ENCODE measurements at places on chromosomes 5 and 9.
A peak's percentile ranks its signal among the peaks of the same experiment; 100 is the strongest.

DNA sequence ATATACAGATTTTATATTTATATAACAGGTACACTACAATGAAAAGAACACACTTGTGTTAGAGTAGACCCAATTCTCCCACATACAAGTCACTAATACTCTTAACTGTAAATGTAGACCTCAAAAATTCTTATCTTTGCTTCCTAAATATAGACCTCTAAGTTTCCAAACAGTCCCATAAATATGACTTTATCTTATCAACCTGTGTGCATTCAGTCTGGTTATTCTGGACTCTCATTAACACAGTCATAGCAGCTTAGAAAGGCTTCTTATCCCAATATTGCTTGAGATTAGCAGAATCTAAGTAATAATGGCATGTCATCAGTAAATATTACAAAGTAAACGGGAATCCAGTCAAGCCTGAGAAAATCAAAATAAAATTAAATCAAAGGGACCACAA lies 161.1 kb downstream of the FBXL17 start:
- DNase-seq = no peak

GRCh38 chr5:86760661-86761060 lies 142.9 kb downstream of the COX7C start:
- DNase-seq = no peak

- no peak for DNase-seq
Observed at GRCh38 chr9:15400281-15400941, 22.3 kb upstream of the SNAPC3 start.

GRCh38 chr9:110620726-110621125 lies 41.2 kb upstream of the SVEP1 start:
- no peak for DNase-seq

- no peak for DNase-seq
Observed at GRCh38 chr5:17079562-17079961, 137.9 kb upstream of the BASP1 start.

DNA sequence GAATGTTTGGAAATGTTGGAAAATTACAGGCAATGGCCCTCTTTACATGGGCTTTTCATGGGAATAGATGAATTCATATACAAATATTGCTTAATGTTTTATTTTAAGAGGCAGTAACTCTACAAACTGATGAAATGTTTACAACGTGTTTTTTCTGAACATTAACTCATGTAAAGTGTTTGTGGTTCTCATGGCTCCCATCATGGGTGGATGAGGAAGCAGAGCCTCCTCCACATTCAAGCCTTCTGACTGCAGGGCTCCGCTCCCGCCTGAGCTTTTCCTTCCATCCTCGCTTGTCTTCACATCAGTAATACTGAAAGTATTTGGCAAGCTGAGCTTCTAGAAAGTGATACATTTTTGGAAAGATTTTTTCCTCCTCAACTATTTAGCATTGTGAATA lies 204.2 kb downstream of the ARHGAP26 start:
- DNase-seq = no peak

DNA sequence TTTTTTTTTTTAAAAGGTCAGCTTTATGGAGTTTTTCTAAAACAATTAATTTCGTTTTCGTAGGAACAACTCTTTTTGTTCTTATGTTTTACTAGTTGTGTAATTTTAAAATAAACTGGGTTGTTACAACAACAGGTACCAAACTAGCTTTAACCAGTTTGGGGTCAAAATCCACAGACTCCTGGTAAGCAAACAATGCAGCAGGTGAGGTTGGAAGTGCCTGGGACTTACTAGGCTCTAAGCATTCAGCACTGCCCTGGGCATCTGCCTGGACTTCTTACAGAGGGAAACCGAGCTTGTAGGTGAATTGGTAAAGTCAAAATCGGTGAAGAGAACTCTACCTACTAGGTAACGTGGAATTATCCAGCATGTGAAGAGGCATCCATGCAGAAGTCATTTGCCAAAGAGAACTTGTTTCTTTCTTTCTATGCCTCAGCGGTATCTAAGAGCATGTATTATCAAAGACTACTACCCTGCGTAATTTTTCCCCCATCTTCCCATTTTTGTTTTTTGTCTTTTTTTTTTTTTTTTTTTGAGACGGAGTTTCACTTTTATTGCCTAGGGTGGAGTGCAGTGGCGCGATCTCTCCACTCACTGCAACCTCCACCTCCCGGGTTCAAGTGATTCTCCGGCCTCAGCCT lies 145.4 kb downstream of the KCTD16 start:
- DNase-seq = no peak

DNA sequence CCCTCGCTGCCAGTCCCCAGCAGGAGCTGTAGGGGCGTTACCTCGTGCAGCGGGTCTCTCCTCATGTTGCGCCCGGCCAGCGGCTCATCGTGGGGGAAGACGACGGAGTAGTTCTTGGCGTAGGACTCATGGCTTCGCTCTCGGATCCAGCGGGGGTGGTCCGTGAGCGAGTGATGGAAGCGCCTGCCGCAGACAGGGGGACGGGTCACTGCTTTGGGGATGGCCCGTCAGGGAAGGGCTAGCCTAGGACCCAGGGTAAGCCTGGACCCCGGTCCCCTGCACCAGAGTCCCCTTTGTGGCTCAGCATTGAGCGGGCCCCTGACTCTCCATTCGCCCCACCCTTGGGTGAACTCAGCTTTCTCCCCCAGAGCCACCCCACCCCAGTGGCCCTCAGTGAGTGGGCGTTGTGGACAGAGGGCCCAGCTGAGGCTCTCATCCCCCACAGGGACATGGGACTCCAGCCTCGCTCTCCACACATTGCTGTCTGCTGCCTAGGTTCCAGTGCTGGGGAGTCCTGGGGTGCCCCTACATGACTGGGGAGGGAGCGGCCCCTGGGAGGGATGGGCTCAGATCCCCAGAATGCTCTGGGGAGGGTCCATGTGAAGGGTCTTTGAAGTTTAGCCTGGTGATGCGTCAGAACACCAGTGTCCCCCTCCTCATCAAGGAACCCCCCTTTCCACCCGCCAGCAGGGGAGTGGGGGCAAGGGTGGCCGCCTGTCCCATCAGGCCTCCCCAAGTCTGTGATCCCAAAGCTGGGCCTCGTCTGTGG lies 29.7 kb downstream of the SARDH start:
- DNase-seq = no peak

DNA sequence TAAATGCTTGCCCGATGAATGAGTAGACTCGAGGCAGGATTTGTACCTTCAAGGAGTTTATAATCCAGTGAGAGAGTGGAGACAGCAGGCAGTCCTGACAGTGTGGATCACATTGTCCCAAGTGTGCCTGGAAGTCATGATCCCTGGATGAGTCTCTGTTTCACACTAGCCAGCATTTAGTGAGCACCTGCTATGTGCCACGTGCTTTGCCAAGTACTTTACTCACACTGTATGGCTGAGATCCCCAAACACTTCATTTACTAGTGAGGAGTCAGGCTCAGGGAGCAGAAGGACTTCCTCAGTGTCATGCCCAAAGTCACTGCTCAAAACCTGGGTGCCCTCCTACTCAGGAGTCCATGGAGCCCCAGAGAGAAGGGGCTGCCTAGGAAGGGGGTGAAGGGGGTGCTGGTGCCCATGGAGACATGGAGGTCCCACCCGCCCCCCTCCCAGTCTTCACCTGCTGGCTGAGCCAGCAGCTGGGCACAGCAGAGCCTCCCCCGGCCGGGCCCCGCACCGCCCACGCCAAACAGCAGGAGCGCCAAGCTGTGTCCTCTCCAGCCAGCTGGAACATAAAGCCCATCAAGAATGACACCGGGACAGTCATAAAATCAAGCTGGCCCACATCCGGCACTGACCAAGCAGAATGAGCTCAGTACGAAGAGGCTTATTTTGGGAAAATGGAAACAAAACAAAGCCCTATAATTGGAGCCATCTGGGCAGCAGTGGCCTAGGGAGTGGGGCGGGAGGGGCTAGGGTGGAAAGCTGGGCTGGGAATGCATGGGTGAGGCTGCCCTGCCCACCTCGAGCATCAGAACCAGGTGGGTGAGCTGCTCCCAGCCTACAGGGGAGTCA lies 10.6 kb downstream of the LAMC3 start:
- DNase-seq = no peak

DNA sequence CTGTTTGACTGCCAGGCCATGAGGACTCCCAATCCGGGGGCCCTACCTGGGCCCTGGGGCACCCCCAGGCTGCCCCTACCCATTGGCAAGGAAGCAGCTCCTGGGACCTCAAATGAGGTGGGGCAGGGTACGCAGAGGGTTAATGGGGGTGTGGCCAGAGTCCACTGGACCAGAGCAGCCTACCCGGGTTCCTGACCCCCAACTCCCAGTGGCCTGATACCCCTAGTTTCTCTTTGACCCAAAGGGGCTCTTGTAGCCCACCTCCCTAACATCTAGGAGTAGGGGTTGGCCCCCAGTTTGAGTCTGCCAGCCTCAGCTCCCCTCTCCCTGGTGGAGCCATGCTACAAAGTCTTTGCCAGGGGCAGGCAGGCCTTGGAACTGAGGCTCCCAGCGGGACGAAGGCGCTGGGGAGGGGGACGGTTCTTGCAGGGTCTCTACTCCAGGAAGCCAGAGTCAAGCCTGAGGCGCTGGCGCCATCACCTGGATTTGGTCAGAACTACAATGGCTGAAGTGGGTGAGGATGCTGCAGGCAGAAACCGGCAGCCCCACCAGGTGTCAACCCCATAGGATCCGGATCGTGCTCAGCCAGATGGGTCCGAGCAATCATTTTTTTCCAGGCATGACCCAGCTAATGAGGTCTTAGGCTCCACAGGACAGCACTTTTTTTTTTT lies 8.4 kb upstream of the CERCAM start:
- DNase-seq = peak; percentile 33

DNA sequence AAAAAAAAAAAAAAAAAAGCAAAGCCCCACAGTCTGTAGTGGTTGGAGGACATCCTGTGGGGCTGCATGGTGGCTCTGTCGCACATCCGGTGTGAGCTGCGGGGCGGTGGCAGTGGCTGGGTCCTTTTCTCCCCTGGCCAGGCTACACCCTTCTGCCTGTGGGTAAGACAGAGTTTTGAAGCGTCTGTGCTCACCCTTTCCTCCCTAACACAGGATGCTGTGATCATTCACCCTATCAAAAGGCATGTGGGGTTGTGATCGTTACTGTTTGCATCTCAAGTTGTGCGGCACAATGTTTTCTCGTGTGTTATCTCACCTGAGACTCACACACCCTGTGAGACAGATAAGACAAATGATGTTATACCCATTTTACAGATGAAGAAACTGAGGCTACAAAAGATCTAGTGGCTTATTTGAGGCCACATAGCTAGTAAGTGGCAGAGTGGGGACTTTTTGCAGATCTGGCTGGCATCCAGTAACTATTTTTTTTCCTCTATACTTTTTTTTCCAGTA lies 17.5 kb downstream of the IRF1 start:
- peak; percentile 17 for DNase-seq

- peak; percentile 64 for DNase-seq
Observed at GRCh38 chr9:19184144-19184917, 46.2 kb upstream of the DENND4C start.

All from omental fat pad (tissue), 4 donors.